Femur (tissue), 1 donor: ENCODE measurements at places on chromosomes 2 and 18.

GRCh38 chr18:26677957-26678356 is 129.6 kb upstream of the KCTD1 start:
- DNase-seq, result no peak

- DNase-seq, result no peak
These were observed 117.0 kb downstream of the FTCDNL1 start for GRCh38 chr2:199734011-199734410.

GRCh38 chr18:5574843-5575242 is 31.0 kb upstream of the EPB41L3 start:
- DNase-seq, result no peak

GRCh38 chr2:120750488-120751210 is 15.0 kb downstream of the GLI2 start:
- DNase-seq, result no peak

GRCh38 chr2:112646102-112646719 is 472 bp downstream of the SLC20A1 start:
- peak; percentile 49 for DNase-seq

- no peak for DNase-seq
These were observed 199.4 kb downstream of the NEDD4L start for GRCh38 chr18:58243401-58243800.

DNA sequence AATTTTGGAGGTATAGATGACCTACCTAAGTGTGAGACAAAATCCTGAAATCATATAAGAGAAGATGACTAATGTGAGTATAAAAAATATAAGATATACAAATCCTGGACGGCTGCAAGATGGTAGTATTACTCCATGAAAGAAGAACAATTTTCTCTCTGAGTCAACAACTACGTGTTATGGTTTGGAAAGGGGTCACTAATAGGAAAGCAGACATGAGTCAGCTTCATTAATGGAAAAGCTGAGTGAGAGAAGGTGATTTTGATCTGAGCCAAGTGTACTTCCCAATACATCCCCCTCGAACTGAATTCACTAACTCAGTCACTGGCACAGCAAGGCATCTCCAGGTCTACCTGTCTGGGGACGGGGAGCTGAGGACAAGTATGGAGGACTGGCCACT is 20.1 kb upstream of the SELENOI start:
- DNase-seq, result no peak

DNA sequence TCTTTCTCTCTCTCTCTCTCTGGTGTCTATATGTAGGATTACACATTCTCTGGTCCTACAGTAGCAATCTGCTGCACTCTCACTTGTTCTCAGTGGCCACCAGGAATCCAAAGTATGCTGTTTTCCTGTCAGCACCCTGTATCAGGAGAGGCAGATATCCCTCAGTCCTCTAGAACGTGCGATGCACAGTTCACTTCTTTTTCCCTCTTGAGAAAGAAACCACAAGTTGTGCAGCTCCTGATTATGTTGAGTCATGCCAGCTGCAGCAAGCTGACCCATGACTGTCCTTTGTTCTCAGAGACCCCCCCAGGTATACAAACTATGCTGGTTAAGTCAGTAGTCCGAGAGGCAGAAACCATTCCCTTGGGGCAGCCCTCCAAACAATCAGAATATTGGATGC is 54.6 kb downstream of the LANCL1 start:
- no peak for DNase-seq

DNA sequence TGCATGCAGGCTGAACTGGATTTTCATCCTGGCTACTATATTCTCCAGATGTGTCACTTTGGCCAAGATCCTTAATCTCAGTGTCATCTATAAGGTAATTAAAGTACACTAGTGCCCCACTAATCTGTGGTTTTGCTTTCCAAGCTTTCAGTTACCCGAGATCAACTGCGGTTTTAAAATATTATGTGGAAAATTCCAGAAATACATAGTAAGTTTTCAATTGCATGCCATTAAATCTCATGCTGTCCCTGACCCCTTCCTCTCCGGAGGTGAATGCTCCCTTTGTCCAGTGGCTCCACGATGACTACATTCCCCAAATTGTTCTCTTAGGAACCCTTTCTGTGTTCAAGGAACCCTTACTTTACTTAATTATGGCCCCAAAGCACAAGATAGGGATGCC is 5.3 kb upstream of the TYMS start:
- no peak for DNase-seq
